Right ventricle myocardium superior (tissue), 1 donor: ENCODE measurements at places on chromosomes 11 and 22. TPM values are rescaled to one million over a fixed set of nuclear protein-coding genes. Genes with fewer than 3 reads are reported as not detected.

GRCh38 chr11:45294499-45294898, 8.4 kb upstream of the SYT13 start:
- no peak for DNase-seq

The SCGB2A2 gene
- not detected for total RNA-seq

The FBLN1 gene
- total RNA-seq: 89.5 TPM

DNA sequence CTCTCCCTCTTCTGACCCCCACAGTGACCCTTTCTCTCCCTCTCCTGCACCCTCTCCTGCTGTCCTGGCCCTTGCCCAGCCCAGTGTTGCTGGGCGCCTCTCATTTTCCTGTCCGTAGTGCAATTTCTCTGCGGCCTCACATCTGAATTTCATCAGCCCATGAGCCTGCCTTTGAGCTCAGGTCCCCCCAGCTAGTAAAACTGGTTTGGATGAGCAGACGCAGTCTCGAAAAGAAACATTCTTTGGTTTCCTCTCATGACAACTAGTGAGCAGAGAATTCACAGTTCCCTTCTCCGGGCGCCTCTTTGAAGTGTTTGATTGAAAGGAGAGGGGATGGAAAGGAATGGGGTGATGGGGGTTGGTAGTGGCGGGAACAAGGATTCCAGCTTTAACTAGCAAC, 126.0 kb upstream of the CADM1 start:
- DNase-seq: no peak

- DNase-seq: no peak
Observed at GRCh38 chr22:17268501-17269223, 49.4 kb upstream of the ADA2 start.

DNA sequence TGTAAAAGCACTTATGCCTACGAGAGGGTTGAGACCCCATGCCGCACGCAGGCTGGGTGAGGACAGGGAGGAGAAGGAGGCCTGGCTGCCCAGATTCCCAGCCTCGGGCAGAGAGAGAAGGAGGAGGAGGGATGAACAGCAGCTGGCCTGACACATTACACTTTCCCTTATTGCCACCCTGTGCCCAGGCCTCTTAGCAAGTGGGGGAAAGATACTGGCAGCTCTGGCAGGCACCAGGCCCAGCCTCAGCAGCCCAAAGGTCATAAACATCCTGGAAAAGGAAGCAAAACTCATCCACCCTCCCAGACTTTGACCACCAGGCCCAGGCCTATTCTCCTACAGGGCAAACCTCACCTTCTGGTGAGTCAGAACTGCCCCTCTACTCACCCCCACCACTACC, 4.7 kb downstream of the PLAAT3 start:
- DNase-seq: peak; percentile 64

- DNase-seq: no peak
Observed at GRCh38 chr11:47207459-47207858, 7.3 kb upstream of the DDB2 start.

GRCh38 chr11:95247127-95247684, 16.2 kb upstream of the SESN3 start:
- no peak for DNase-seq

GRCh38 chr11:10984742-10985141, 126.9 kb upstream of the ZBED5 start:
- no peak for DNase-seq

DNA sequence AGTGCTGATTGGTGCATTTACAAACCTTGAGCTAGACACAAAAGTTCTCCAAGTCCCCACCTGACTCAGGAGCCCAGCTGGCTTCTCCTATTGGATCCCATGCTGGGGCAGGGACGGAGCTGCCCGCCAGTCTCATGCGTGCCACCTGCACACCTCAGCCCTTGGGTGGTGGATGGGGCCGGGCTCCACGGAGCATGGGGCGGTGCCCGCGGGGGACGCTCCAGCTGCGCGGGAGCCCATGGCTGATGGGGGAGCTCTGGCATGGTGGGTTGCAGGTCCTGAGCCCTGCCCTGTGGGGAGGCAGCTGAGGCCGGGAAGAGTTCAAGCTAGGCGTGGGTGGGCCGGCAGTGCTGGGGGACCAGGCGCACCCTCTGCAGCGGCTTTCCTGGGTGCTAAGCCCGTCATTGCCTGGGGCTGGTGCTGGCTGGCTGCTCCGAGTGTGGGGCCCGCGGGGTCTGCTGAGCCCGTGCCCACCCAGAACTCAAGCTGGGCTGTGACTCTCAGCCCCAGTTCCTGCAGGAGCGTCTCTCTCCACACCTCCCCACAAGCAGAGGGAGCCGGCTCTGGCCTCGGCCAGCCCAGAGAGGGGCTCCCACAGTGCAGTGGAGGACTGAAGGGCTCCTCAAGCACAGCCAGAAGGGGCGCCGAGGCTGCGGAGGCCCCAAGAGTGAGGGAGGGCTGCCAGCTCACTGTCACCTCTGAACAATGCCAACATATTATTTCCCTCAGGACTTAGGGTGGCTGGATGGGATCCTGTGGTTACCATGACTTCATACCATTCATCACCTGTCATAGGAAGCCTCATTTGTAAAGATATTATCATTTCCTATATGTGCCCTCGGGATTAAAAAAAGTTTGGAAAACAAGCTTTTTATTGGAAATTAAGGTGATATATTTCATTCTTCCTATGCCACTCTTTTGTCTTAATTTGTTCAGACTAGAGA, 688.7 kb downstream of the ETS1 start:
- no peak for DNase-seq

DNA sequence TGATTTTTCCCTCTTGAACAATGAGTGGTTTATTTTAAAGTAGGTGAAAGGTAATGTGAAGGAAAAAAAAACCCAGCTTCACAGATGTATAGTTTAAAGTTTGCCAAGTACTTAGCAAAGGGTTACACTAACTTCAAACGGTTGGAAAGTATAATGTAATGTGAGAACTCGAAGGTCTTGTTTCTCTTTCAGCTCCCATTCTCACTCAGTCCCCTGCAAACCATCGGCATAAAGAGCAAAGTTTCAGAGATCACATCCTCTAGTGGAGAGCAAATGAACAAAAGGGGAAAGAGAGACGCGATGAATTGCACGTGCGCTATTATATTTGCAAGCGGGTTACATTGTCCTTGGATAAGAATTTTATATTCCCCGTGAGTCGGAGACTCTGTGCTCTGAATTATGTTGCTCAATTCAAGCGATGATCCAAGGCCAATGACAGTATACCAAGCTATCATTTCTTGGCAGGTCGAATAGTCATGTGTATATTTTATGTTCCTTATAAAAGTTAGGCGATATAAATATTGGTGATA, 37.6 kb upstream of the BIRC3 start:
- DNase-seq: no peak

- no peak for DNase-seq
Observed at GRCh38 chr11:84476581-84476980, 1150.6 kb downstream of the DLG2 start.

The CHADL gene
- total RNA-seq: 22.6 TPM

GRCh38 chr11:115912484-115912945, 408.3 kb upstream of the CADM1 start:
- no peak for DNase-seq

The TRAF6 gene
- 11.1 TPM for total RNA-seq

The SLC37A4 gene
- 7.1 TPM for total RNA-seq

DNA sequence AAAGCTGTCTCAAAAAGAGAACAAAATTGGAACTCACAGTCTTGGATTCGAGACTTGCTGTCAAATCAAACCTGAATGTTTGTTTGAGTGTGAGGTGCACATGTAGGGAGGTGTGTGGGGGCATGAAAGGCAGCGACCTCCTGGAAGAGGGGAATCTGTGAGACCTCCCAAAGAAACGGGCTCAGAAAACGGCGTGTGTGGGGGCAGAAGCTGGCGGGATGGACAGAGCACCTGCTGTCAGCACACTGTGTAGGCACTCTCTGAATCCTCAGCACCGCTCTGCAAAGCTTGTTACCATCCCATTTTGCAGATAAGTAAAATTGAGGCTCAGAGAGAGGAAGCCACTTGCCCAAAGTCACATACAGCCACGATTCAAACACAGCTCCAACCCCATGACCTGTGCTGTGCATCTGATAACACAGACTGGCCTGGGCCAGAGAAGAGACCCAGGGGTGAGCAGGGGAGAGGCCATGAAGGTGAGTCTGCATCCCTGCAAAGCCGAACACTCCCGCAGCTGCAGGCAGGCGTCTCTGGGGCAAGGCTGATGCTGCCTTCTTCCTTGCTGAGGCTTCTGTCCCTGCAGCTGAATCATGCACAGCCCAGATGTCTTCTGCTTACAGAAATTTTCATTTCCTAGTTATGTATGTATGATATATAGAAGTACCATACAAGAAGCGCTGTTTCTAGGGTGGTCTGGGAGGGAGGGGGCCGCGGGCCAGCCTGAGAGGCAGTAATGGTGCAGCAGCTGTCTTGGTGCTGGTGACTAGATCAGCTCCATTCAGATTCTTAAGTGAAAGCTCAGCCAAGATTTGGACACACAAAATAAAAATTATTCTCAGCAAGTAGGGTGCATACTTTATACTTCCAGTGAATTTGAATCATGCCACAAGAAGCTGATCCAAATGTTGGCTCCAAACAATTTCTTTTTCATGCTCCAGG, 67.3 kb upstream of the SHISAL1 start:
- peak; percentile 13 for DNase-seq

The MDK gene
- 4.7 TPM for total RNA-seq

The SCUBE1 gene
- 0.24 TPM for total RNA-seq

GRCh38 chr22:23219822-23220484, 39.6 kb downstream of the BCR start:
- no peak for DNase-seq

The GGTLC3 gene
- total RNA-seq: not detected

The CRYBB1 gene
- 0.65 TPM for total RNA-seq

DNA sequence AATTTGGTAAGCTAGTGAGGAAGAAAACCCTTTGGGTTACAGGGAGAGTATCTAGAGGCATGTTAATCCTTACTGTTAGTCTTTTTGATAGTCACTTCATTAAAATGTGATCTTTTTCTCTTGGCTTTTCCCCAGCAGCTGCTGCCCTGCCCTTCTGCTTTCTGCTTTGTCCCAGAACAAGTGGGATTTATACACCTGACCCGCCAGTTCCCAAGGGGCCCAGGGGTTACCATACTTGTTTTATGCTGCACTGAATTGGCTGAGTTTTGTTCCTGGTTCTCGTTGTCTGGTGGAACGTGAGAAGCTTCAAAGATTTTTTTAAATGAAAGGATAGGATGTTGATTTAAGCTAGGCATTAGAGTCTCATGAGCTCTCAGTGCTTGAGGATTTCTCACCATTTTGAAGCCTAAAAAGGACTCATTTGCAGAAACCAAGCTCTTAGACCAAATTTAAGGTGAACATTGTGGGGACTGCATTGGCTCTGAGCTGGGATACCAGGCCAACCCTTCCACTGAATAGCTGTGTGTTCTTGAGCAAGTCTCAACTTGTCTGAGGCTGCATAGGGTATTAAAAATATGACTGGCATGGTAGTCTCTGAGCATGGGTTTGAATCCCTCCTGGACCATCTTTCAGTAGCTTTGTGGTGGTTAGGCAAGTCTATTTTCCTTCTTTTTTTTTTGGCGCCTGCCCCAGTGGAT, 6.6 kb downstream of the LIMK2 start:
- DNase-seq: no peak

The ACTN3 gene
- not detected for total RNA-seq

The ANGPTL5 gene
- total RNA-seq: 1.9 TPM

- DNase-seq: no peak
Observed at GRCh38 chr11:47904048-47904447, 55.9 kb upstream of the NUP160 start.

The SLC5A1 gene
- 215 TPM for total RNA-seq

GRCh38 chr11:110092111-110092514, 1.1 kb upstream of the ZC3H12C start:
- DNase-seq: no peak

DNA sequence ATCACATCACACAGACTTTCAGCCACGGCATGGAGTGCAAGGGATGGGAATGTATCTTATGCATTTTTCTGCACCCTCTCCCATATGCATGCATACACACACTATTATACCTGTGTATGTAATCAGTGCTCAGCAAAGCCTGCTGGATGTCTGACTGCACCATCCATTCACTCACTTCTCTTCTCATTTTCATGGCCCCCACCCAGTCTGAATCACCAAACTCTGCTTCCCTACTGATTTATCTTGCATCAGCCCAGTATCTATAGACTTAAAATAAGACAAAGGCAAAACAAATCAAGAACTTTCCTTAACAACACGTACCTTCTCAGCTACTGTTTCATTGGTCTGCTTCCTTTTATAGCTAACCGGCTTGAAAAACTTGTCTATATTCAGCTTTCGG, 21.6 kb downstream of the DBX1 start:
- no peak for DNase-seq

DNA sequence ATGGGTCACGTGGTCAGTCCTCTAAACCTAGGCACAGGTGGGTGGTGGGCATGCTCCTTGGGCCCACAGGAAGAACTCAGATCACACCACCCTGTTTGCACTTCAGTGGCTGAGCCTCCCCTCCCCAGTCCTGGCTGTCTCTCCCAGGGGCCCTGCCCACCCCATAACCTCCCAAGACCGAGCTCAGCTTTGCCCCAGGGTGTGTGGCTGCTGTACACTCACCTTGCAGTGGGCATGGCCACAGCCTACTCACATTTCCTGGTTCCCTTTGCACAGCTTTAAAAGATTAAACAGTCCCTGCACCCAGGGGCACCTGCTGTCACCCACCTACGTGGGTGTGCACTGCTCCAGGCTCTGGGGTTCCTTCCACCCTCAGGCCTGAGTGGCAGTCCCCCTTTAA, 13.8 kb downstream of the TRIOBP start:
- no peak for DNase-seq

DNA sequence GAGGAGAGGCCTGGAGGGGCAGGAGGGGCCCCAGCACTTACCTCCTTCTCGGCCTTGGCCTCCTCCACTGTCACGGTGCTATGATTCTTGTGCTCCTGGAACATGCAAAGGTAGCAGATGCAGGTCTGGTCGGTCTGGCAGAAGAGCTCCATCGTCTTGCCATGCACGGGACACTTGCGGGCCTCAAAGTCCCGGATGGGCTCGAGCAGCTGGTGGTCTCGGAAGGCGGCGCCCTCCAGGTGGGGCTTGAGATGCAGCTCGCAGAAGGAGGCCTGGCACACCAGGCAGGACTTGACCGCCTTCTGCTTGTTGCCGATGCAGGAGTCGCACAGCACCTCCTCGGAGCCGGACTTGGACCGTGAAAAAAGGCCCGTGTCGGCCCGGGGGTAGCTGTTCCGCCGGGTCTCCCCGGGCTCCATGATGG, 714 bp downstream of the TRIM29 start:
- no peak for DNase-seq

GRCh38 chr11:35112056-35112845, 26.7 kb upstream of the CD44 start:
- no peak for DNase-seq

DNA sequence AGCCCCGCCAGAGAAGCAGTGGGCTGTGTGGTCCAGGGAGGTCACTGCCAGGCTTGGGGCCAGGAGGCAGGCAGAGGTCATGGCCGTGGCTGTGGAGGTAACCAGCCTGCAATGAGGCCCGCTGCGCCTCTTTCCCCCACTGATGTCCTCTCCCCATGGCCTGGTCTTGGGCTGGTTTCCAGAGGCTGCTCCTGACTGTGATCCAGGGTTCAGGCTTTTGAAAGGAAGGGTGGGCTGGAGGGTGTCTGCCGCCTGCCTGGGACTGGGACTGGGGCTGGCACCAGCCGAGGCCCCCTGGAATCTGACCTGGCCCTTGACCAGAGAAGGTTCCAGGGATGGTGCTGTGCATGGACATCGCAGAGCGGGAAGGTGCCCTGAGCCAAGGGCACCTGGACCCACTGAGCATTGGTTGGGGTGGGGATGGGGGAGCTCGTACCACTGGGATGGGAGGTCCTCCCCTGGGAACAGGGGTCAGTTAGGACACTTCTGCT, 59.6 kb upstream of the THY1 start:
- no peak for DNase-seq

GRCh38 chr11:126697936-126698335, 302.6 kb downstream of the KIRREL3 start:
- no peak for DNase-seq

GRCh38 chr11:45927684-45928413, 5.4 kb downstream of the LARGE2 start:
- peak; percentile 34 for DNase-seq
